ENCODE measurements at places on chromosomes 2 and 18.

DNA sequence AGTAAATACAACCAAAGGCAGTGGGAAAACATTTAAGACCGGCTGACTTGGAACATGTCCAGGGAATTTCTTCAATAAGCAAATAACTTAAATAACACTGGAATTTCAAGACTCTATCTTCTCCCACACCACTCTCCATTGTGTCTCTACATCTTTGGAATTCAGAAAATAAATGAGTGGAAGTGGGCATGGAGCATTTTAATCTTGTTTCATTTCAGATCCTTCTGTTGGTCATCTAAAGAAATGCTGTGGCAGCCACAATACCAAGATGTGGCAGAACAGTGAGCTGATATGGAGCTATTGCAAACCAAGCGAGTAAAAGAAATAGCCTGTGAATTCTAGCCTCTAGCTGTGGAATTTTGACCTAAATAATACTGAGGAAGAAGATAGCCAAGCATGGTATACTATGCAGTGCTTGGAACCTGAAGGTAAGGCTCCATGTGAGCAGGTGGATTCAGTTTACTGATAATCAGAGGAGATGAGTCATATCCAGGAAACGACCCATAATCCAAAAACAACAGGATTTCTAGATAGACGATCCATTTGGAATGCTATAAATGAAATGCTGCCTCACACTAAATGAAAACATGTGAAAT is 157.1 kb upstream of the SCN7A start:
- DNase-seq, result no peak

DNA sequence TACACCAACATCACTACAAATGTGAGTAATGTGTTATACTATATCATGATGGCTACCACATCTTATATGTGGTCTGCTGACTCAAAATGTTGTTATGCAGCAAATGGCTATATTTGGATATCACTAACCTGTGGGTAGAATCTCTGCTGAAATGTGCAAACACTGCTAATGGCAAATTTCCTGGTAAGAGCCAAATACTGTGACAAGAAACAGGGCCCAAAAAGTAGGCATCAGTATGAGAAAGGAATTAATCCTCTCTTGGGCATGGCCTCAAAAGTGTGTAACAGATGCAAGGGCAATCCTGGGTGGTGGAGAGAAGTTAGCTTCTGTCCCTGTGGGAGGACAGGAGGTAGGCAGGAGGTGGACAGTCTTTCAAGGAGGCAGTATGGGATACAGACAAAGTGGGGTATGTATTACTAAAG is 13.3 kb downstream of the ATF2 start:
- DNase-seq, result no peak

DNA sequence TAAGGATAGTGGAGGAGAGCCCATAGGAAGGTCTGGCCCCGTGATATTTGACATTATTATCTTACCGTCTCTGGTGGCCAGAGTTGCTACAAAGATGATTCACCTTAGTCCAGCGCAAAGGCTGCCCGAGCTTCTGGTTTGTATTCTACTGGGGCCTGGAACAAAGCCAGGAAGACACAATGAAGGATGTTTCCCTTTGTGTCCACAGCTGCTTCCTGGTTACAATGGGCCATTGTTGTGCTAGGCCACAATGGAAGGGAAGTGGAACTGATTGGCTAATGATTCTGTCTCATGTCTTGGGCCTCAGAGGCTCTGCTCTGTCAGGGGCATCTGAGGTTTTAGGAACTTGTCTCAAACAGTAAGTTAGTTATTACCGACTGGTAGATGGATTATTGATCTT is 132.2 kb downstream of the TDRD15 start:
- peak; percentile 72 for DNase-seq

GRCh38 chr18:63617049-63617914 is 26.8 kb downstream of the SERPINB4 start:
- no peak for DNase-seq

DNA sequence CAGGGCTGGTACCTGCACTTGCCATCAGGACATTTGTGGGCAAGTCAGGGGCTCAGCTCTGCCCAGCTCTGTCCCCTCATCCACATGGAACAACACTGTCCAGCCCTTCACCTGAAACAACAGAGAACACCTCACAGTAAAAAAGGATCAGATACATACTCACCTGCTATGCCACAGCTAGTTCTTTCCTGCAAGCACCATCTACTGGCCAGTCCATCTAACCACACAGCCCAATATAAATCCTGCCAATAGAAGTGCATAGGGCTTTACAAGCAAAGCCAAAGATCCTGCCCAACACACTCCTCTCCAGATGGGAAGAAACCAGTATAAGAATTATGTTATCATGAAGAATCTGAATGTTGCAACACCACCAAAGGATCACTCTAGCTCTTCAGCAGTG is 52.2 kb upstream of the GALNT13 start:
- no peak for DNase-seq

DNA sequence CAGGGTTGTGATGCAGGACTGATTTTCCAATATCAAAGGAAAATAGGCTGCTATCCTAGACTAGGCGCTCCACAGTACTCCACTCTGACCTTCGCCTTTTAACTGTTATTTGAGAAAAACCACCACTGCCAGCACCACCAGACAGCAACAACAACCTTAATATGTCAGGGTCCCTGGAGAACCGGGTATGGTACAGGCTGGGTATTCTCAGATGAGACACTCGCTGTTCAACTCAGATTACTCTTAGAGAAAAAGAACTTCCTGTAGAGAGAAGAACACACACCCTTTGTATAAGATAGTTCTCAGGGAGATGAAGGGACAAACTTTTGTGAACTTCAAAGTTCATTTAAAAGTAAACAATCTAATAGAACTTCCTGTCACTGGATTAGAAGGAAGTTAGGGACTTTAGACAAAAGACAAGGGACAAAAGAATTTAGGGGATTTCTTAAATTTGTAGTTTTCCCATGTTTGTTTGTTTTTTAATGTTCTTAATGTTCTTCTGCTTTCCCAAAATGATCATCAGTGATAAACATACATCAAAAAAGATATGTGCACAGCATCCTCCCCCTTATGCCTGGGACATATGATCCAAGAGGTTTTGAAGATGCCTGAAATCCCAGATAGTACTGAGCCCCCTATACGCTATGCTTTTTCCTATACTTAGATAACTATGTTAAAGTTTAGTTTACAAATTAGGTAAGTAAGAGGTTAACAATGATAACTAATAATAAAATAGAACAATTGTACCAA is 41.3 kb upstream of the PPP1R1C start:
- no peak for DNase-seq

GRCh38 chr2:49901202-49902065 is 747.1 kb upstream of the FSHR start:
- DNase-seq, result no peak

DNA sequence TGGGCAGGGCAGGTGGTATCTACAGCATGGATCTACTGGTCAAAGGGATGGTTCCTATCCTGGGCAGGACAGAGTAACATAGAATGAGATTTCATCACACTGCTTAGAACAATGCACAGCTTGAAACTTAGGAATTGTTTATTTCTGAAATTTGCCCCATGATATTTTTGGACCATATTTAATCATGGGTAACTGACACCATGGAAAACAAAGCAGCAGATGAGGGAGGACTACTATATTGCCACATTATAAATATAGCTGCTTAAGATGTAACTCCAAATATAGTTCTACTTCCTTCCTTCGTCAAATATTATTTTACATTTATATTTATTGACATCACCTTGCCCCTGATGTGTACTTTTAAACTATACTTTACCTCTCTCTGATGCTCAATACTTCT is 254.7 kb downstream of the PTPRM start:
- DNase-seq, result no peak

- no peak for DNase-seq
Observed at GRCh38 chr2:151481744-151482143, 72.0 kb downstream of the RIF1 start.

All from stomach (tissue), 19 donors.